NCI-H2081 (cell line): ENCODE measurements at places on chromosomes 7 and 10.

DNA sequence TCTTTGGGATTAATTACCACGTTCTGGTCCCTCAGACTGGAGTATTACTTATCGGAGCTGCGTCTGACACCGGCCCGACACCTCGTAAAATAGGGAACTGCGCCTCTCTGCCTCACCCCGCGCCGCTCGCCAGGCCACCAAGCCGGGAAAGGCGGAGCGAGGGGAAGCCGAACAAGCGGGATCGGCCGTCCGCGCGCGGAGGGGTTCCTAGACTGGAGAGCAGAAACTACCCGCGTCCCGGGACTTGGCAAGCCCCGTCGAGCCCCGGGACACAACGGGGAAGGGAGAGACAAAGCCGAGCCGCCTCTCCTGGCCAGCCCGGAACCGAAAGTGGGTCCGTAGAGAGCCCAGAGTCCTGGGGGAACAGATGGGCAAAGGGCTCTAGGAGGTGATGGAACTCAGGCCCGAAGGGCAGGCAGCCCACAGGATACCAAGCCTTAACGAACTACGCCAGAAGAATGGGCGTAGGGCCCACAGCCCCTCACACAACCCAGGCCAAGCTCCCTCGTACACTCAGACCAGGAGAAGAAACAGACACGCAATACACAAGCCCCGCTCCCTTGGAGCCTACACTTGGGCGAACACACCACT, 6.5 kb downstream of the LBX1 start:
- DNase-seq: no peak

- peak; percentile 37 for DNase-seq
These were observed 29.2 kb downstream of the COA1 start for GRCh38 chr7:43700059-43700501.

- no peak for DNase-seq
These were observed 87.2 kb upstream of the RPA3 start for GRCh38 chr7:7805511-7806153.

DNA sequence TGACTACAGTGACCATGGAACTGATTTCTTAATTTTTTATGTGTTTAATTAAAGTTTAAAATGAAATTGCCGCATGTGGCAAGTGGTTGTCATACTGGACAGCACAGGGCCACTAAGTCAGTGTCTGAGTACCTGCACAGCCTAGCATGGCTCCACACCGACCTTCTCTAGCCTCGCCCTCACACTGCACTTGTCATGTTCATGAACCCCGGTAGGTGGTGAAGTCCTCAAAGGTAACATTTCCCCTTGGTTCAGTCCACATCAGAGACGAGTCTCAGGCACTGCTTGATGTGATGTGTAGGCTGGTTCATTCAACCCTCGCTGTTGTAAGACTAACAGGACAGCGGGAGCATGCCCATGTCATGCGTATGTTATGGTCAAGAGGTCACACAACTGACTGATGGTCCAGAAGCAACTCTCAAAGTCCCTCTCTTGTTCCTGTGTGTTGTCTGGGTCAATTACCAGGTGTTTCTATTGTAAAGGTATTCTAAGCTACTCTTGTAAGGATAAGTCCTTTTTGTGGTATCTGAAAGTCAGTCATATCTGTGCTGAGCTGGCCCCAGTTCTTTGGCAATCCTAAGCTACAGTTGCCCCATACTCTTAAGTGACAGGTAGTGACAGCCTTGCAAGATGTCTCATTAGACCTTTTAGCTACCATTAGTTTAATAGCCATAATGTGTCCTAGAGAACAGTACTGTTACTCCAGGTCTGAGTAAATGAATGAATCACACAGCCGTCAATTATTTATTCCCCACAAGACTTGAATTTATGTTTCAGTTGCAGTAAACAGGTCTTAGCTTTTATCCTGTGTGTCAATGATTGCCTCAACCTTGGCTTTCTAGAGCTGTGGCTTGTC, 32.9 kb upstream of the ZC3HAV1L start:
- DNase-seq: no peak

DNA sequence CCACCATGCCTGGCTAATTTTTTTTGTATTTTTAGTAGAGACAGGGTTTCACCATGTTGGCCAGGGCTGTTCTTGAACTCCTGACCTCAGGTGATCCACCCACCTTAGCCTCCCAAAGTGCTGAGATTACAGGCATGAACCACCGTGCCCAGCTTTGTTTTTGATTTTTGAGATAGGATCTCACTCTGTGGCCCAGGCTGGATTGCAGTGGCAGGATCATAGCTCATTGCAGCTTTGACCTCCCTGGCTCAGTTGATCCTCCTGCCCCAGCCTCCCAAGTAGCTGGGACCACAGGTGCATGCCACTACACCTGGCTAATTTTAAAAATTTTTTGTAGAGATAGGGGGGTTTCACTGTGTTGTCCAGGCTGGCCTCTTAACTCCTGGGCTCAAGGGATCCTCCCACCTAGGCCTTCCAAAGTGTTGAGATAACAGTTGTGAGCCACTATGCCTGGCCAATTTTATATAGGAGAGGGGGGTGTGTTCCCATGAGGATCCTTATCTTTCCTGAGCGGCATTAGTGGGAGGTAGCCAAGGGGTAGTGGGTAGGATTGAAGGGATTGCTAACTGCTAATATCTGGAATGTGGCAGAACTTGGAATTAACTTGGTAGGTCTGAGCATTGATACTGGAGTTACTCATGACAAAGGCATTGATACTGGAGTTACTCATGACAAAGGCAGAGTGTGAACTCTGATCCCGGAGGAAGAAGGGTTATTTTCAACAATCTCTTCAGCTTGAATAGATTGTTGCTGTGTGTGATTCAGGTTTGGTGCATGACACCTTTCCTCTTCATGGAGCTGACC, 1.0 kb upstream of the NOLC1 start:
- DNase-seq: no peak

DNA sequence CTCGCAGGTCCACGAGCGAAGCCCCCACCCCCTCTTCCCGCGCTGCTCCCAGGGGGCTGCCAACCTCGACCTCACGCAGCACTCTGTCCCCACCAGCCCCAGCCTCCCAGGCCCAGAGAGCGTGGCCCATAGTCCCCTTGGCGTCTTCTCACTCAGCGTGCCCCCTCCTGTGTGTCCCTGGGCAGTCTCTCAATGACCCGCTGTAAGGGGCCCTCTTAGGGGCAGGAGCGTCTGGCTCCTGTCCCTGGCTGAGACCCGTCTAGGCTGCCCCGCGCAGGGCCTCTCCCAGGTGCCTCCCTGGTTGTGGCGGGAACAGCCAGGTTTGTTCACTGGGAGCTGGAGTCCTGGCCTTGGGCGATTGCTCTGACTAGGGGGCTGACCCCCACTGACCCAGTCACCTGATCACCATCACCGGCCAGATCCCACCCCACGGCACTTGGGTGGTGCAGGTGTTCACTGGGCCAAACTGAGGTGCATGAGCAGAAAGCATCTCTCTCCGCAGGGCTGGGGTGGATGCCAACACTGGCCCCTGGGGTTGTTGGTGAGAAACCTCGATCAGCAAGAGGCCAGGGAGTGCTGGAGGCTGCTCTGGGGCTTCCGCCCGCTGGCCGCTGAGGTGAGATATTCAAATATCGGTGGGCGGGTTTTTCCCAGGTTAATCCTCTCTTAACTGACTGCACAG, 12.6 kb upstream of the WDFY4 start:
- DNase-seq: no peak

- no peak for DNase-seq
These were observed 192.2 kb downstream of the CUX1 start for GRCh38 chr7:102009628-102010027.

DNA sequence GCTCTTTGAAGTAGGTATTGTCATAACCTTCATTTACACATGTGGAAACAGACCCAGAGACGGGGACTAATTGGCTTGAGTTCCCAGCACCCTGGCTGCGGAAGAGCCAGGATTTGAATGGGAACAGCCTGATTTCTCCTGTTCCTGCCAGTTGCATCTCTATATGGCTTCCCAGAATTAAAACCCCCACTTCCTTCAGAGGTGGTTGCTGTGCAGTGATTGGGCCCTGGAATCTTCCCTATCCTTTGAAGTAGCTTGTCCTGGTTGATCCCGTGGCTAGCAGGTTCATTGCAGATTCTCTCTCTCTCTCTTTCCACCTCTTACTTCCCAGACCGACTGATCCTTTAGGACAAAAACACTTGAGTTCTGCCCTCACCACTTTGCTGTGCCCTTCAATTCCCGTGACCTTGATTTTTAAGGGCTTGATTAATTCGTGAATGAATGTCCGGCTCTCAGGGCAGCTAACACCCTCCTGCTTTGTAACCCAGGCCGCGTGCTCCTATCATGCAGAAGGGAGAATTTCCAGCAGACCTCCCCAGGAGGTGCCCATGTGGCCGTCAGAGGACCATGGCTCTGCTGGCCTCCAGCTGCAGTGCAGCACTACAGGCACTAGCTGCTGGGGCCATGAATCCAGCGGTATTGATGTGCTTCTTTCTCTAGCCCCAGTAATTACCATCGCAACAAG, 120.6 kb upstream of the AGK start:
- DNase-seq: peak; percentile 59

GRCh38 chr10:52257692-52258075, 56.4 kb upstream of the DKK1 start:
- DNase-seq: no peak

GRCh38 chr10:91665842-91666241, 33.0 kb upstream of the PPP1R3C start:
- no peak for DNase-seq

GRCh38 chr7:98215561-98216495, 4.6 kb downstream of the BHLHA15 start:
- peak; percentile 49 for DNase-seq
